ENCODE measurements at places on chromosomes 13 and 19. TPM values are rescaled to one million over a fixed set of nuclear protein-coding genes. Genes with fewer than 3 reads are reported as not detected.

DNA sequence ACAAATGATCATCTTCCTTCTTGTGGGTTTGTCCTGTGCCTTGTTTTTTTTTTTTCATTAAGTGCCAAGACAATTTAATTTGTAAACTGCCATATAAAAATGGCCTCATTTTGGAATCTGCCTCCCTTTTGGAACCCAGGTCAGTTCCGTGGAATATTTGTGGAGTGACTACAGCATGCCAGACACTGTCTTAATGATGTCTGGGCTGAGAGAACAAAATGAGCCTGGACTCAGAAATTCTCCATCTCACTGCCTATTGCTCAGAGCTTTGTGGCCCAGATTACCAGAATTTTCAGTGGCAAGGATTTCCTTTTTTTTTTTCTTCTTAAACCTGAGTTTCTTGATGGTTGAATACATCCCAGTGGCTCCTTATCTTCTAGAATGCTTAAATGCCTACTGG lies 340.6 kb downstream of the ENOX1 start:
- no peak for DNase-seq

SLC15A1 gene
- not detected for total RNA-seq

GRCh38 chr19:4576016-4576933 lies 16.8 kb upstream of the SEMA6B start:
- DNase-seq: peak; percentile 83

DNA sequence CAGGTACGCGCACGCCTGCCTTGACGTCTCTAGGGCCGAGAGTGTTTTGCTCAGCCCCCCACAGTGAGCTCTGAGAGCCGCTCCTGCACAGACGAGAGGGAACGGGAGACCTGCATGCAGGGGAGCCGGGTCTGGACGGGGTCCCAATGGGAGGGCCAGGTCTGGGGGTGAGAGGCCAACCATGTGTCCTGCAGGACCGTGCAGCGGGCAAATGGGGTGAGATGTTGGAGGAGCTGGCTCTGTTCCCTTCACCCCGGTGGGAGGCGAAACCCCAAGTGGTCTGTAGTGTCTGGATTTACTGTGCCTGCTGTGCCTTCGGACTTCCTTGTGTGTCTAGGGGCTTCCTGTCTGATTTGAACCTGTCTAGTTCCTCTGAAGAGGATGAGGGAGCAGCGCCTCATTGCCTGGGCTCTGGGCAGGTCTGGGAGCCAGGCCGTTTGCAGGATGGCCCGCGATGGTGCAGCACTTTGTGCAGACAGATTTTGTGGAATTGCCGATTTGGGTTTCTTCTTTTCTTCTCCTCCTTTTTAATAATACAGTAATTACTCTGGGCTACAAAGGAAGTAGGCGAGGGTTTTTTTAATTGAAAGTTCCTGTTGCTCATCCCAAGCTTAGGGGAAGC lies 2.1 kb downstream of the CSNK1G2 start:
- no peak for DNase-seq

RNF225 gene
- total RNA-seq: not detected

- DNase-seq: no peak
Measured at GRCh38 chr19:19602136-19602712, 16.3 kb downstream of the PBX4 start.

DNA sequence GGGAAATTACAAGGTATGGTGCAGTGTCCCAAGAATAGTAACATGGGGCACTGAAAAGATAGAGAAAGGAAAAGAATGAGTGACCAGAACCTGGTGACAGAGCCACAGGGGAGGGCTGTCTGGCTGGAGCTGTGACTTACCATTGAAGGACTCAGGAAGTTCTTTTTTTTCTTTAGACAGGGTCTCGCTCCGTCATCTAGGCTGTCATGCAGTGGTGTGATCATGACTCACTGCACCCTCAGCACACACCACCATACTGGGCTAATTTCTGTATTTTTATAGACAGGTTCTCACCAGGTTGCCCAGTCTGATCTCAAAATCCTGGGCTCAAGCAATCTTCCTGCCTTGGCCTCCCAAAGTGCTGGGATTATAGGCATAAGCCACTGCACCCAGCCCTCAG lies 8.8 kb upstream of the CPB2 start:
- no peak for DNase-seq

GRCh38 chr19:17469481-17470067 lies 750 bp upstream of the SLC27A1 start:
- peak; percentile 97 for DNase-seq

EPS8L1 gene
- total RNA-seq: 0.83 TPM

DENND1C gene
- total RNA-seq: 0.35 TPM

TNNT1 gene
- 54.1 TPM for total RNA-seq

RETN gene
- 0.48 TPM for total RNA-seq

DNA sequence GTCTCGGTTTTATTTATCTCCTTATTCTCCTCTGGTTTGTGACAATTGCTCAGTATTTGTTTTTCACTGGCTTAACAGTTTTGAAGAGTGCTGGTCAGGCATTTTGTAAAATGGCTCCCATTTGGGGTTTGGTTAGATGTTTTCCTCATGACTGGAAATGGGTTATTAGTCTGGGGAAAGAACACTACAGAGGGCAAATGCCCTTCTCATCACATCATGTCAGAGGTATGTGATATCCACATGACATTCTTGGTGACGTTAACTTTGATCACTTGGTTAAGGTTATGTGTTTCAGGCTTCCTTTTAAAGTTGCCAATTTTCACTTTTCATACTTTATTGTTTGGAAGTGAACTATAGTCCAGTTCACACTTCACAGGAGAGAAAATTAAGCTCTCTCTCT lies 74.8 kb upstream of the KLHL1 start:
- DNase-seq: no peak

- DNase-seq: no peak
Measured at GRCh38 chr19:11092181-11092538, 2.9 kb downstream of the LDLR start.

Data from Right ventricle myocardium superior (tissue), 1 donor.